MCF 10A (cell line): ENCODE measurements at places on chromosomes 16 and 17.

DNA sequence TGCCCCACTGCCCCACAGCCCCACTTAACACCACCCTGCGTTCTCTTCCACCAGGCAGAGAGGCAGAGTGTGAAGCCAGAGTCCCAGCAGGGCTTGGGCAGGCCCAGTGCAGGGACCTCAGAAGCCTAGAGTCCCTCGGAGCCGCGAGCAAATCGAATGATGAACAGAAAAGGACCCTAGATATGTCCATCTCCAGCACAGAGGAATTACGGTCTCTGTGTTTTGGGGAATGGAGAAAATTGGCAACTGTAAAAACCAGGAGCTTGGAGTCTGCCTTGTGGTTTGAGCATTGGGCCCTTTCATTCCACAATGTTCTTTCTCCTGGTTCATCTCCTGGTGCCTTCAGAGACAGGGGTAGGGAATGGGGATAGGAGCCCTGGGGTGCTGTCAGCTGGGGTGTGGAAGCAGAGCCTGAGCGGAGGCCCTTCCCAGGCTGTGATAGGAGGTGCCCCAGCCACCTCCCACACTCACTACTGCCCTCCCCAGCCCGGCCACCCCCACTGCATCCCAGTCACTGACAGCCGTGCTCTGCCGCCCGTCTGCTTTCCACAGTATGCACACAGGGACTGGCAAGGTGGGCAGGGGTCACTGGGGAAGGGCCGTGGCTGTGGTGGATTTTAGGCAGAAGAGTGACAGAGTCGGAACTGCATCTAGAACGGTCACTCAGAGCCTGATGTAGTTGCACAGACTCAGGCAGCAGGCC is 26.7 kb downstream of the TBX4 start:
- no peak for DNase-seq
- no peak overlapping the region for H3K27ac ChIP-seq
- no peak overlapping the region for H3K4me3 ChIP-seq
- peaks cover 7% of the 10 kb centered on the region for H3K36me3 ChIP-seq
- H3K4me1 ChIP-seq: peaks cover 19% of the 10 kb centered on the region

DNA sequence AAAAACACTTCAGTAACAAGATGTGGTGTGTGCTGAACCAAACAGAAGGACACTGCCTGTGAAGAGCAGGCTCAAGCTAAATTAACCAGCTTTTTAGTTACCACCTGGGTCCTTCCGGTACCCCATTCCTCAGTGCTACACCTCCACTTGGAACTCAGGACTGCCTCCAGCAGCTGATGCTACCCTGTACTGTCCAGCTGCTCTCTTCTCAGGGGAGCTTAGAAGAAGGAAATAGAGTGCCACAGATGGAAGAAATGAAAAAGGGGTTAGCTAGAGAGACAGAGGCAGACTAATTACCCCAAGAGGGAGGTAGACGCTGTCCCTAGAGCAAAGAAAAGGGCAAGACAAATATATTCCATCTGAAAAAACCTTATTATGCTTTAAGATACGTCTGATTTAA is 5.7 kb downstream of the MED13 start:
- no peaks in the 10 kb centered on the region for H3K27me3 ChIP-seq
- no peak for DNase-seq
- peaks cover 67% of the 10 kb centered on the region for H3K36me3 ChIP-seq

DNA sequence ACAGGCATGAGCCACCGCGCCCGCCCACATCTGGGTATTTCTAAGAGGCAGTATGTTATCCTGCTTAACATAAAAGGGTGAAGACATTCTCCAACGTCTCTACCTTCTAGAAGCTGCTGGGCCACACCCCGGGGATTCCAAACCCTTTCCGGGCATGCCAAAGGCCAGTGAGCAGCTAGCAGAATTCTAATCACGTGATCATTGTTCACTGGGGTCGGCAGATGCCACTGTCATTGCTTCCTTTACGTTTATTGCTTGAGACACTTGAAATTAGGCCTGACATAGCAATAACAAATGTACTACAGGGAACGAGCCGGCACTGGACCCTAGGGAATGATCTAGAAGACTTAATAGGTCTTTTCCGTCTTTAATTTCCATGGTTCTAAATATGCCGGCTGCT is 141.2 kb upstream of the ZFHX3 start:
- DNase-seq: no peak
- H3K4me3 ChIP-seq: no peak overlapping the region
- H3K27ac ChIP-seq: no peak overlapping the region
- H3K27me3 ChIP-seq: peaks cover 20% of the 10 kb centered on the region
- H3K36me3 ChIP-seq: no peaks in the 10 kb centered on the region
- no peaks in the 10 kb centered on the region for H3K4me1 ChIP-seq

GRCh38 chr16:29645694-29646187 is 17.3 kb upstream of the SPN start:
- H3K27ac ChIP-seq: no peak overlapping the region
- no peaks in the 10 kb centered on the region for H3K27me3 ChIP-seq
- peaks cover 4% of the 10 kb centered on the region for H3K36me3 ChIP-seq
- H3K4me1 ChIP-seq: no peaks in the 10 kb centered on the region
- DNase-seq: peak; percentile 5

DNA sequence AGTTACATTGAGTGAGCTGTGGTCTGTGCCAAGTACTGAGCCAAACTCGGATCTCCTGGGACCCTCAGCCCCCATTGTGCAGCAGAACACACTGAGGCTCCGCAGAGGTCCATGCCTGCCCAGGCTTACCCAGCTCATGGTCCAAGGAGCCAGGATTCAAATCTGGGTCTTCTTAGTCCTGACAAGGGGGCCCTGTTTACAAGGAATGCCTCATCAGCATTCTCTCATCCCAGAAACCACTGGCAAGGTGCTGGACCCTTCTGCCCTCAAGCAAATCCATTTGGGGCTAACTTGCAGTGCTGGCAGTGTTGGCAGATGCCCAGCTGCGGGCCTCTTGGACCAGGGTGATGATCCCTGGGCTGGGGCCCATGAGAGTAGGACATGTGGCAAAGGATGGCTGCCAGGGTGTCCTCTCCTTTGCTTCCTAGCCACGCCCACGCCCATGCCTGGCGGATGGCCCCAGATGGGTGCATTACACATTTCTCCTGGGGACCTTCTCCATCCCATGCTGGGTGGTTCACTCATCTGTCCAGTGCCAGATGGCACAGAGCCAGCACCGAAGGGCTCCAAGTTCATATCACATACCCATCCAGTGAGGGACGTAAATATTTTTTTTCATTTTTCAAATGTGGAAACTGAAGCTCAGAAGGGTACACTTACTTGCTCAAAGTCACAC is 117.7 kb downstream of the CMIP start:
- no peaks in the 10 kb centered on the region for H3K27me3 ChIP-seq
- H3K36me3 ChIP-seq: peaks cover 13% of the 10 kb centered on the region
- H3K4me3 ChIP-seq: no peak overlapping the region
- H3K27ac ChIP-seq: peak overlapping the region; percentile 61
- DNase-seq: peak; percentile 12

DNA sequence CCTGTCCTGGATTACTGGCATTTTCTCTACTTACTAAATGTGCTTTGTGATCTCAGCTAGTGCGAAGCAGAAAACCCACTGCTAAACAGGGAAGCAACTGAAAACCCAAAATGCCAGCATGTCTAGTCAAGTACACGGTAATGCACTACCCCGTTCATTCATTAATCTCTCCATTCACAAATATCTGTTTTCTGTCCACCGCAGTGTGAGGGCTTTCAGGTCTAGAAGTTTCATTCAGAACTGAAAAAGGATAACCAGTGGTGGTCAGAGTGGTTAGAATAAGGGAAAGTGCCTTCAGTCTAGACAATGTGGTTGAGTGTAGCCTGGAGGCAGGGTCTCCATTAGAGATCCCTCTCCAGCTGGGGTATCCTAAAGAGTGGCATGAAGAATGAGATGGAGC is 68.3 kb downstream of the C17orf67 start:
- no peak overlapping the region for H3K4me3 ChIP-seq
- no peaks in the 10 kb centered on the region for H3K27me3 ChIP-seq
- no peaks in the 10 kb centered on the region for H3K4me1 ChIP-seq

GRCh38 chr17:59027750-59028149 is 78.9 kb downstream of the TRIM37 start:
- no peak overlapping the region for H3K4me3 ChIP-seq
- no peaks in the 10 kb centered on the region for H3K27me3 ChIP-seq
- peaks cover 20% of the 10 kb centered on the region for H3K36me3 ChIP-seq
- DNase-seq: no peak
- H3K4me1 ChIP-seq: no peaks in the 10 kb centered on the region

- H3K27ac ChIP-seq: no peak overlapping the region
- no peak for DNase-seq
- no peak overlapping the region for H3K4me3 ChIP-seq
Measured at GRCh38 chr16:62038225-62038624, 2.0 kb upstream of the CDH8 start.

GRCh38 chr16:63323722-63324705 is 1287.8 kb upstream of the CDH8 start:
- H3K36me3 ChIP-seq: no peaks in the 10 kb centered on the region
- no peak for DNase-seq
- no peaks in the 10 kb centered on the region for H3K27me3 ChIP-seq
- H3K4me1 ChIP-seq: no peaks in the 10 kb centered on the region
- H3K27ac ChIP-seq: no peak overlapping the region
- no peak overlapping the region for H3K4me3 ChIP-seq

- H3K4me1 ChIP-seq: peaks cover 12% of the 10 kb centered on the region
- peak overlapping the region; percentile 88 for H3K4me3 ChIP-seq
- H3K27me3 ChIP-seq: no peaks in the 10 kb centered on the region
- H3K36me3 ChIP-seq: peaks cover 56% of the 10 kb centered on the region
Measured at GRCh38 chr16:54931120-54932014, 702 bp downstream of the IRX5 start.

DNA sequence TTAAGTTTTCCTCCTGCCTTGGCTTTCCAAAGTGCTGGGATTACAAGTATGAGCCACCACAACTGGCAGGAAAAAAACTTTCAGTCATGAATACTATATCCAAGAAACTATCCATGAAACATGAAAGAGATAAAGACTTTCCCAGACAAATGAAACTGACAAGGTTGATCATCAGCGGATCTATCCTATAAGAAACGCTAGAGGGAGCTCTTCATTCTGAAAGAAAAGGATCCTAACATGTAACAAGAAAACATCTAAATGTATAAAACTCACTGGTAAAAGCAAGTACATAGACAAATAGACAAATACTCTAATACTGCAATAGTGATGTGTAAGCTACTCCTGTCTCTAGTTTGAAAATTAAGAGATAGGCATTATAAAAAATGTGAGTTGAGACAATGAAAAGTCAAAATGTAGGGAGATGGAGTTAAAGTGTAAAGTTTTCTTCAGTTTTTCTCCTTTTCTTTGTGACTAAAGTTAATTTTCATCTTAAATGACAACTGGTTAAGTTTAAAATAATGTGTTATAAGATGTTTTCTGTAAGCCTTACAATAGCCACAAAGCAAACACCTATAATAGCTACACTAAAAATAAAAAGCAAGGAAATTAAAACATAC is 79.6 kb upstream of the TEKT1 start:
- H3K27me3 ChIP-seq: no peaks in the 10 kb centered on the region
- DNase-seq: peak; percentile 62
- H3K36me3 ChIP-seq: peaks cover 17% of the 10 kb centered on the region
- no peak overlapping the region for H3K27ac ChIP-seq
- H3K4me3 ChIP-seq: no peak overlapping the region
- H3K4me1 ChIP-seq: peaks cover 5% of the 10 kb centered on the region
